ENCODE measurements at places on chromosomes 11 and 22.

GRCh38 chr11:112961751-112962578 lies 745 bp downstream of the NCAM1 start:
- peak; percentile 90 for DNase-seq

DNA sequence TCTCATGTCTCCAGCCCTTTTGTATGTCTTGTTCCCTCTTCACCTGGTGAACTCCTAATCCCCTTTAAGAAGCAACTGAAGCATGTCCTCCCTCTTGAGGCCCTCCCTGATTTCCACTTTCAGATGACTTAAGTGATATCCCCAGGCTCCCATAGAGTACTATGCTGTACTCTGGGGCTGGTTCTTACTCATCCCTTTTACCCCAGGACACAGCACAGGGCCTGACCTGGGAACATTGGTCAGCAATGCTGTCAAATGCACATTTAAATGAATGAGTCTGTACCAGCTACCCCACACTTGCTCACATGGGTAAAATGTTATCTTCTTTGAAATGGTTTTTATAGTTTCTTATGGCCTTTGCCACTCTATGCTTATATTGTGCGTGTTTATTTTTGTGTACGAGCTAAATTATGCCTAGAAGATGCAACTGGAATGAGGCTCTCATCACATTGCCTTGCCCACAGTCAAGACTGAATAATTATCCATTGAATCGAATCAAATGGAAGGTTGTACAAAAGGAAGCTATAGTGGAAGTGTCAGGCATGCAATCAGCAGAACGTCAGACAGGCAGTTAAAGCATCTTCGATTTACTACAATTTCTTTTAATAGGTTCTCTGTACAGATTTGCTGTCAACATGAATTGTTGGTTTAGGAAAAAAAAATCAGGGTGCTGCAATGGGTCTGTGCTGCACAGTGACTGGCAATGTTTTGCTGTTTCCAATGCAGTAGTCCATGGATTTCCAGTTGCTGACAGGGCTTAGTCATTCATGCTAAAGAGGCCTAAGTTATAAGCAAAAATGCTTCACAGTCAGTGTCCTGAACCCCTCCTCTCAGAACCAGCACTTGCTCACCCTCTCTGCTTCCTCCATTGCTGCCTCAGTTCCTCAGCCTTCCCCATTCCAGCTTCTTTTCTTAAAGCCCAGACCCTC lies 79.5 kb downstream of the PARVA start:
- no peak for DNase-seq

- no peak for DNase-seq
Measured at GRCh38 chr22:35446365-35446764, 46.4 kb downstream of the MCM5 start.

DNA sequence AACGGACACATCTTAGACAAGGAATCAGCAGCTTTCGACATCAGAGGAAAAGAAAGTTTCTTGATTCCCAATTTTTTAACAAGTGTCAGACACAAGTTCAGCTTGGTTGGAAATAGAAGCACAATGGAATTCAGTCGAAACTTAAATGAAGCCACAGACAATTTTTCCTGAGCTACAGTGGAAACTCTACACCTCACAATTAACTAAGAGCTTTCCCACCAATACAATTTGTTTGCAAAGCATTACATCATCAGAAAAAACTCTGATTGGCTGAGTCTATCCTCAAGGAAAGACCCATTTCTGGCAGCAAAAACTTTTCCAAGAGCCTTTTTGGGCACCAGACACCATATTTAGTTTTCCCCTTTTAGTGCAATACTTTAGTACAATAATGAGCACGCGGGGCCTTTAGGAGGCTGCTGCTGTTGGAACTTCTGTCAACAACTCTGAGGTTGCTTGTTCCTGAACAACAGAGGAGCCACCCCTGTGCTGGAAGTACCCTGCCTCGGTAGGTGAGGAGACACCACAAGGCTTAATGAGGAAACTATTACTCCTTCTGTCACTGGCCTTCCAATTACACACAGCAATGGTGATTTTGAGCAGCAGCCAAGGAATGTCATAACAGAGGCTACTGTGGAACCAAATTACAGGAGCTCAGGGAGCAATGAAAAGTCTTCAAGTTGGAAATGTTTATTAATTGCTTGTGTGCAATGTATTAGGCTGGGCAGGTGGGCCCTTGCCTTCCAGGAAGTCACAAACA lies 61.9 kb upstream of the BARX2 start:
- no peak for DNase-seq

DNA sequence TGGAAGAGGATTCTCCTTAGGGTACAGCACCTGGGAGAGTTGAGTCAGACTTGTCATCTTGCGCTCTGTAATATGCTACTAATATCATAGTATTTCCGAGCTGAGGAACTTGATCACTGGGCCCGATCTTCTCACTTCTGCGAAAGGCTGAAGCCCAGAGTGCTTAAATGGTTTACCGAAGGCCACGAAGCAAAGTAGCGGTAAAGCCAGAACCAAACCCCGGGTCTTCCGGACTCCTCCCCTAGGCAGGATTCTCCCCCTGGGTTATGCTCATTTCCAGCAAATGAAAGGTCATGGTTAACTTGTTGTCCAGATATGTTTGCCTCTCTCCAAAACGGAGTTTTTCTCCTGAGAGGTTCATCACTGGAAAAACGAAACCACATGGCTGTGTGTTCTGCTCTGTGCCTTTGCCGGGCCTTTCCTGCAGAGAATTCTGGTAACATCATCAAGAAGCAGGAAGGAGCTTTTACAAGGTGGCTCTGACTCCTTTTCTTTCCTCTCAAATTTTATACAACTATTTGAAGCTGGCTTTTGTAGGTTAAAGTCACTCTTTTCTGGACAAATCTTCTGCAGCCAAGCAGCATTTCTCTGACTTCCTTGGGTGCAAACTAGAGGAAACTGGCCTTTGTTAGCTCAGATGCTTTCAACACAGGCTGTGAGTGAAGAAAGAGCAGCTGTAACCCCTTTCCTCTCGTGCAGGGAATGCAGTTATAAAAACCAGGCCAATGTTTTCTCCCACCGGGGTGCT lies 35.5 kb downstream of the UBASH3B start:
- DNase-seq = no peak

Measured in NCI-H526 treated with DMSO at 0.1 percent for 48 hours (cell line).